NCI-H2171 treated with DMSO at 0.1 percent for 48 hours (cell line): ENCODE measurements at places on chromosomes 1 and 21.

- DNase-seq = no peak
These were observed 13.1 kb upstream of the UBR4 start for GRCh38 chr1:19222979-19223824.

DNA sequence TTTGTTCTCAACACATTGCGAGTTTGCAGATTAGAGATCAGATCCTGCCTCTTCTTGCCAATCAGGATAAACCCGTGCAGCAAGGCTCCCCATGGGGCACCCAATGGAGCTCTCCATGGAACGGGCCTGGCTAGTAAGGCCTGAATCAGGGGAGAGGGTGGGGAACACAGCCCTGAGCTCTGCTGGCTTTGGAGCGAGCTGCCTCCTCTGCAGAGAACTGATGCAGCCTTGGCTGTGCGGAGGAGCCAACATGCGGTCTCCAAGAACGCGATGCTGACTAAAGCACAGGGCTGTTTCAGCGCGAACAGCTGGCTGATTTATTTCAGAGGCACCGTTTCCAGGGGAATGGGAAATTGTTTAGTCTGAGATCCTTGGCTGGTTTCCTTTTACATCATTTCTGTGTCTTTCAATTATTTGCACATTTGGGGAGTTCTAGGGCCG is 139.7 kb downstream of the TSEN15 start:
- peak; percentile 82 for DNase-seq

- DNase-seq = no peak
These were observed 108.2 kb downstream of the VPS13D start for GRCh38 chr1:12338017-12338416.

DNA sequence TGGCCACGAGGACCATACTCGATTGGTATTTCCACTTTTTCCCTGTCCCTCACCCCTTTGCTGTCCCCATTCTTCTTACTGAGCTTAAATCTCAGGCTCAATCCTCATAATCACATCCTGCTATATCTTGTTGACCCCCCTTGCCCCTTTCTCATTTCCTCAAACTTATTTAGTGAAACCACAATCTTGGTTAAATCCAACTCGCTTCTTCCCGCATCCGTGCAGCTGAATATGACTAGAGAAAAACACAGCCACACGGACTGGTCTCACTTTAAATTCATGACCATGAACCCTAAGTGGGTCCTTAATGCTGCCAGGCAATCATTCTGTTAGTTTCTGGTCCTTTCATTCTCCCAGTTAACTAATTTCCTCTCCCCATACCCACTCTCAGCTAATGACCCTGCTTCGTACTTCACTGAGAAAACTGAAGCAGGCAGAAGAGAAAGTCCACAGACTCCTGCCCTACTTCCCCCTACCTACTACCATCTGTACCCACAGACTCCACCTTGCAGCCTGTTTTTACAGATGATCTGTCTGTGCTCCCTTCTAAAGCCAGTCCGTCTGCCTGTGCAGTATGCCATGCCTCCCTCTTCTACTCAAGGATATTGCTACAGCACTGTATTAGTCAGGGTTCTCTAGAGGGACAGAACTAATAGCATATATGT is 96.8 kb upstream of the LMO4 start:
- DNase-seq = no peak

GRCh38 chr1:231315887-231316286 is 21.8 kb downstream of the EXOC8 start:
- DNase-seq = no peak

DNA sequence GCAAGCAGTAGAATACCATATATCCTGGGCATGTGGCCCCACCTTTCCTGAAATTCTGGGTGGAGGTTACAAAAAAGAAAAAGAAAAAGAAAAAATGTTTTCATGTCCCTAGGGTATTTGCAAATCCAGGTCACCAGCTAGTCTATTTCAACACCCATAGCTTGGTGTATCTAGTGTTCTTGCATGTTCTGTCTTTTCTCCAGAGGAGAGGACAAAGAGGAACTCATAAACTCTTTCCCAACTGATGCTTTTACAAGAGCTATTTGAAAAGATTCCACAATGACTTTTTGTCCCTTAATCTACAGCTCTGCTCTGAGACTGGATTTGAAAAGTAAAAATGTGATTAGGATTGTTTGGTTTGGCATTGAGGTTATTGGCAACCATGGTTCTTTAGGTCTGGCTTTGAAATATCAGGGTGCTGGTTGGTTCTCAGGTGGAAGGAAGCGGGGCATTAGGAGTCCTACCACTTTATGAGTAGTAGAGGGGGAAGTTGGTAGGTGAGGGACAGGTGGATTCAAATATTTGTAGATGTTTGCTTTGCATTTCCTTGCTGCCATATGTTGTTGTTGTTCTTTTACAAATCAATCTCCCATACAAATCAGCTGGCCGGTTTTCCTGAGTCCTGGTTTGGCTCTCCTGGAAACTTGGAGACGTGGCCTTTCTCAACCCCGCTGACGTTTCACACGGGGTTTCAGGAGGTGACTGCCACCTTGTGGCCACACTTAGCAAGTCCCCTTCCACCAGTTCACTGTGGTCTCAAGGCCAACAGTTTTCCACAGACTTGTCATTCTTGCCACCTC is 126.7 kb upstream of the KIAA0040 start:
- peak; percentile 60 for DNase-seq

GRCh38 chr1:232353001-232353400 is 276.9 kb downstream of the SIPA1L2 start:
- DNase-seq = no peak

DNA sequence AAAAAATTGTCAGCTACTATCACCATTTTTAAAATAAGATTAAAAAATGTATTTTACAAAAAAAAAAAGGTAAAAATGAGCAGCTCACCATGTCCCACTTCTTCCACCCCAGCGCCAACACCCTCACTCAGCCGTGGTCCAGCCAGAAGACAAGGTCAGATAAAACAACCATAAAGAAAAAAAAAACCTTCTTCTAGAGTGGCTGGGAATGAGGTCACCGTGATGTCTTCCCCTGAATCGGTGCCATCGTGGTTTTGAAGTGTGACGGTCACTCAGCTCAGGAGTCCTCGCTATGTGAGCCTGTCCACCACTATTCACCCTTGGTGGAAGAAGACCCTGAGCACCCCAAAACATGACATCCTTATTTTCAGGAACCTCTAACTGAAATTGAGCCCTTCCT is 38.1 kb downstream of the B3GALT5 start:
- DNase-seq = no peak

DNA sequence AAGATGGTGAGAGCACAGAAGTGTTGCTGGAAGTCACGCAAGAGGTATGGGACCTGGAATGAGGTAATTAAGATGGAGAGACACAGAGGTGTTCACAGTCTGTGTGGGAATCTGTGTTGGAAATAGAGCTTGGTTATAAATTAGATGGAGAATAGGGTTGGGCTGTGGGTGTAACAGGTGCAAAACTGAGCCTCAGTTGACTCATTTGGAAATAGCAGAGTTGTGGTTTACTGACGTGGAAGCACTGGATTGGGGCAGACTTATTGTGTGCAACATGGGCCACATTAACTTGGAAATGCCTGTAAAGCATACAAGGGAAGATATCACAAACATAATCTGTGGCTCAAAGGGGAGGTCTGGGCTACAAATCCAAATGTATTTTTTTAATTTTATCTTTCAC is 13.0 kb downstream of the CAMSAP2 start:
- DNase-seq = no peak

DNA sequence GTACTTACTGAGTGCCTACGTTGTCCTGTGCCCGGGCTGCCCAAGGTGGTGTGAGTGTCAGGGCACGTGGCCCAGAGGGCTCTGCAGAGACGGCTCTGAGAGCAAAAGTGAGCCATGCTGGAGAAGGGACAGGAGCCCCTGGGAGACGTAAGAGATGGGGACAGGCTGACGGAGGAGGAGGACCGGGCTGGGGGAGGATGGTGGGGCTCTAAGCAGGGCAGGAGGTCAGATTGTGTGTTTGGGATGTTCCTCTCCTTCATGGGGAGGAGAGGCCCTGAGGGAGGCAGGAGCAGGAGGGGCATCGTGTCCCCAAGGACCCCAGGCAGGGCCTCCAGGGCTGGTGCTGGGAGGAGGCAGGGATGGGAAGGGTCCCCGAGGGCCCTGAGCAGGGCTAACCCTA is 158.9 kb downstream of the PCBP3 start:
- DNase-seq = no peak

GRCh38 chr1:179046808-179047635 is 21.3 kb downstream of the FAM20B start:
- no peak for DNase-seq

- no peak for DNase-seq
These were observed 250.9 kb upstream of the DAB1 start for GRCh38 chr1:57674801-57675200.

DNA sequence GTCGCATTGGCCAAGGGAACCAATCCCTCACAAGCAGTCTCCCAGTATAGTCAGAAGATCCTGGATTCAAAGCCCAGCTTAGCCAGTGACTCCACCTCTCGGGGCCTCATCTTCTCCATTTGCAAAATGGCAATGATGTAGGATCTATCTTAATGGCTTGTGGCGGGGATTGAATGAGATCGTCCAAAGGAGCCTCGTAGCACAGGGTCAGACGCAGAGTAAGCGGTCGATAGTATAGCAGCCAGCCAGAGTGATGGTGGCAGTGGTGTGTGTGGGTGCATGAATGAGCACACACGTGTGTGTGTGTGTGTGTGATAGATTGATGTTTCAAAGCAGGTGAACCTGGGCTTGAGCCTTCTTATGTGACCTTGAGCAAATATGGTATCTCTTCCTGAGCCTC is 79.8 kb upstream of the WNT4 start:
- no peak for DNase-seq

GRCh38 chr1:59979666-59980065 is 53.1 kb upstream of the CYP2J2 start:
- DNase-seq = no peak

GRCh38 chr1:217253985-217254384 is 376.9 kb downstream of the GPATCH2 start:
- no peak for DNase-seq

DNA sequence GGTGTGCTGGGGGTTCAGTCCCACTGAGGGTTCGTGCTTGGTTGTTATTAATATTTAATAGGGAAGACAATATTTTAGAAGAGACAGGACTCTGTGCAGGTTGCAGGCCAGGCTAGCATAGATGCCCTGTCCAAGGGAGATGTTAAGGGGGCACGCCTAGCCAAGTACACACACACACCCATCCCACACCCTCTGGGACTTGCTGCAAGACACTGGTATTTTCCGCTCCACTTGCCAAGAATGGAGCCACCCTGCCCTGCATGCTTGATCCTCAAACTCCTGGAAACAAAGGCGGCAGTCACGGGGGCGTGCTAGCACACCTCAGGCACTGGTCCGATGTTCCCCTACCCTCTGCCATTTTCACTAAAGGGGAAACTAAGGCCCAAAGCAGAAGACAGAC is 99.1 kb downstream of the MRPL37 start:
- no peak for DNase-seq

- no peak for DNase-seq
These were observed 10.7 kb downstream of the PCAT6 start for GRCh38 chr1:202821467-202821866.

DNA sequence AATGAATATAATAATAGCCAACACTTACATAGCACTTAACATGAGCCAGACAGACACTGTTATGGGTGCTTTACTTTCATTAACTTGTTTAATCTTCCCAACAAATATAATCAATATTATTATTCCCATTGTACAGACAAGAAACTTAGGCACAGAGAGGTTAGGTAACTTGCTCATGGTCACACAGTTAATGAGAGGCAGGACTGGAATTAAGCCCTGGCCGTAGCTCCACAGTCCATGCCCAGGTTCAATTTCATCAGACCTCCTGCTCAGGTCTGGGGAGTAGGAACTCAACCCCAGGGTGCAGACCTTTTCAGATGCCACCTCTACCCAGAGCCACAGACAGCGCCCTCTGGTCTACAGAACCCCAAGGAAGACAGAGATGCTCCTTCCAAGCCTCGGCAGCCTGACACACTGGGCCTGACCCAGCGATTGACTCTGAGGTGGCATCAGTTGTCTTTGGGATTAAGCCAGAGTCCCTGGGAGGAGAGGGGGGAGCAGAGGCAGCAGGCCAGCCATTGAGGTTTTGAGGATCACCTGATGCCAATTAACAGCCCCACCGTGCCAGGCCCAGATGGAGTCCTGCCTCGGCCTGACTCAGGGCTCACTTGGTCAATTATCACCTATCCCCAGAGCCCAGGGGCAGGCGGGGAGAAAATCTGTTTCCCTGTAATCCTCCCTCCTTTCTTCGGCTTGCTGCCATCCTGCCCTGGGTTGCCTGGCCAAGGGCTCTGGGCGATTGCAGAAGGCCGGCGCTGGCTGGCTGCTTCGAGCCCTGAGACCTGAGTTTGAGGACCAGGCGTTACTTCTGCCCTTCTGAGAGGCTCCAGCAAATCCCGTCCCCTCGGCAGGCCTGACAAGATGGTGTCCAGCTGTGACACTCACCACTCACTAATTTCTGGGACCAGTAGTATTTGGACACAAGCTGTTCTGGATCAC is 116.7 kb downstream of the LACTBL1 start:
- DNase-seq = peak; percentile 31

DNA sequence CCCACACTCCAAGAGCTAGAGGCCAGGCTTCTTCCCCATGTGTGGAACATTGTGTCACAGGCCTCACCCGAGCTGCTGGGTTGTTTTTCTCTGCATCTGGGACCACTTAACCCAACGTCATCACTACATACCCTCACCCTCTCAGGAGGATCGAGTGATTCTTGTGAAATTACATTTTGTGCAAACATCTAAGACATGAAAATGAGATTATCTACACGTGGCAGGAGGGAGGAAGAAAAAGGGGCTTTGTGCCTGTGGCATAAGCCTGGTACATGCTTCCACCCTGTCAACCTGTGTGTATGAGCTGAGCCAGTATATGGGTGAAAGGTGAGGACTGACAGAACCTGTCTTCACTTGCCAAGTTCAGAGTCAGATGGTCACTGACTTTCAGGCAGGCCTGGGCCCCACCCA is 1.6 kb downstream of the CPT2 start:
- no peak for DNase-seq

- DNase-seq = no peak
These were observed 62.8 kb upstream of the SCCPDH start for GRCh38 chr1:246661451-246661850.

- DNase-seq = peak; percentile 63
These were observed 136.2 kb downstream of the NTNG1 start for GRCh38 chr1:107277022-107277421.

DNA sequence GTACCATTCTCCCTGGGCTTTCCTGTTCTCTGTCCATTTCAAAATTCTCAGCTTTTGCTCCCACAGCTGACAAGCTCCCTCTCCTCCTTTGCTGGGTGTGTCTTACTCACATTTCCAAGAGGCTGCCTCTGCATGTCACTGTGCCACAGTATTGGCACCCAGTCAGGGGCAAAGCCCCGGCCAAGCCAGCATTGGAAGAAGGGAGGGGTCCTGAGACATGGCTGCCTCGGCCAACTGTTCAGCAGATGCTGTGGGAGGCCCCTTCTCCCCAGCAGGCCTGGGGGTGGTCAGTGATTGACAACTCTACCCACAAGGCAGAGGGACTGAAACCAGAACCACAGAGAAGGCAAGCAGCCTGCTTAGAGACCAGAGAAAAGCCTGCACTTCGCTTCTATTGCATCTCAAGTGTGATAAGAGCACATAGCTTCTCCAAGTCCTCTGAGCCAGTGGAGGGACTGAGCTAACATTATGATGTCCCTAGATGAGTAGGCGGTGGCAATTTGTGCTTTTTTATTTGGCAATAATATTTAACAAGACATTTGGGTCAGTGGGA is 294.1 kb downstream of the SIPA1L2 start:
- peak; percentile 61 for DNase-seq
